Motor neuron (in vitro differentiated cells): ENCODE measurements at places on chromosomes 11 and 22. TPM values are rescaled to one million over a fixed set of nuclear protein-coding genes. Genes with fewer than 3 reads are reported as not detected.

GRCh38 chr22:26673486-26673885, 16.1 kb downstream of the MIAT start:
- no peak for ATAC-seq

DNA sequence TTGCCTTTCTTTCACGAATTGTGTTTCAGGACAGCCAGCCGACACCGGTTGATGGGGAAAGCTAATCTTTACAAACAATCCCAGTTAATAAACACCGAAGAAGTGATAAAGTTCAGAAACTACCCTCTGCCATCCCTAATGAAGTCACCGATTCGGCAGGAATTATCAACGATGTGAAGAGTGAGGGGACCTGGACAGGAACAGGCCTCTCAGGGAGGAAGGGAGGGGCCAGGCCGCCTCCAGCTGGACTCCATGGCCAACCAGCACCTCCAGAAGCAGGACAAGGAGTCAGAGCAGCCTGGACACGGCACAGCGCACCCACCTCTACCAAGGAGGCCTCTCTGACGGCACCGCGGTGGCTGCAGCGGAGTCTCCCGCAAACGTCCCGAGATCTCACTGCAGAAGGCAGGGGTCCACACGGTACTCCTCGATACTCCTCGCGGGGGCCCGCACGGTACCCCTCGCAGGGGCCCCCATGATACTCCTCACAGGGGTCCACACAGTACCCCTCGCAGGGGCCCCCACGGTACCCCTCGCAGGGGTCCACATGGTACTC, 3.9 kb downstream of the TOLLIP start:
- ATAC-seq: no peak

- peak; percentile 48 for ATAC-seq
These were observed 13.1 kb upstream of the RPS19BP1 start for GRCh38 chr22:39545386-39546365.

GRCh38 chr11:80898910-80899309, 1458.1 kb upstream of the TENM4 start:
- no peak for ATAC-seq

- no peak for ATAC-seq
These were observed 189.5 kb downstream of the FAM76B start for GRCh38 chr11:95599959-95600586.

DNA sequence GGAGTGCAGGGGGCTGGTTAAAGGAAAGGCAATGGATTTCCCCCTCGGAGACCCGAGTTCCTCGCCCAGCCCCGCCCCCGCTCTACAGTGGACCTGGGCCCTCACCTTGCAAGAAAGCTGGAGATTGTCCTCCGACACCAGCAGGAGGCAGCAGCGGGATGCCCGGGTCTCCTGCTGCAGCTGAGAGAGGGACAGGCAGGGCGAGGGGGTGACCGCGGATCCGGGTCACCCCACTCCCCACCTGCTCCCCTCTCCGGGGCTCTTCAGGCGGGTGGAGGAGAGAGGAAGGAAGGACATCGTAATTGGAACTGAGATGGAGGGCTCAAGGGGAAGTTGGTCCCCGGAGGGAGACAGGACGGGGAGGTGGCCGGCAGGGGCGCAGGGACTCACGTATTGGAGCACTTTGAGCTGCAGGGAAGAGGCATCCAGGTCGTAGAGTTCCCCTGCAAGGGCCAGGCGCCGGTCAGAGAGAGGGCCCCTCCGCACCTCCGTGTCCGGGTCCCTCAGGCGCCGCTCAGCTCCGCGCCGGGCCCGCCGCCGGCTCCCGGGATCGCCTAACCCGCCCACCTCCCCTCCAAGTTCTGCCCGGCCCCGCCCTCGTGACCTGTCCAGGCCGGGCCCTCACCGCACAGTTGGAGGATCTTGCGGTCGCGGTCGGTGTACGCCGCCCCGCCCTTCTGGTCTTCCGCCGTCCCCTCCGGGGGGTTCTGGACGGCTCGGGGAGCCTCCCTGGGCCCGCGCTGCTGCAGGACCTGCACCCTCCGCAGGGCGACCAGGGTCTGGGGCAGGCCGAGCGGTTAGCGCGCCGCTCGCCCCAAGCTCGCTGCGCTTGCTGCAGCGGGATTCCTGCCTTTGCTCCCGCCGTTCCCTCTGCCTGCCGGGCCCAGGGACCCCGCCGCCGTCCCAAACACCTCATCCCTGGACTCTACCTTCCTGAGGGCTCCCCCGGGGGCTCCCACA, 84.1 kb downstream of the PDE2A start:
- peak; percentile 78 for ATAC-seq

DNA sequence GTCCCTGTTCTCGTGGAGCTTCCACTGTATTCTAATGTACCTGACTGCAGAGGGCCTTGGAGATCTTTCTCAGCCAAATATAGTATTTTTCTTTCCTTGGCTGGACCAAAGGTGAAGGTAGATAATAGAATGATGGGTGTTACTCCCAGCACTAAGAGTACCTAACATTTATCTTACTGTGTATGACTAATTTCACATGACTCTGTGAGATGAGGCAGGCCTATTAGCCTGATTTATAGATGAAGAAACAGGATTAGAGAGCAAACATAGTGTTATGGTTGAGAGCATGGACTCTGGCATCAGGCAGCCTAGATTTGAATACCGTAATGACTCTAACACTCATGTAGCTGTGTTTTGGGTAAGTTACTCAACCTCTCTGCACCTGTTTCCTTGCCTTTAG, 2.7 kb downstream of the ACO2 start:
- no peak for ATAC-seq

TTC36 gene
- not detected in 2 replicates for total RNA-seq

ZNF280B gene
- total RNA-seq: 5.0 and 5.1 TPM in 2 replicates
